ENCODE measurements at places on chromosomes 16 and 17. TPM values are rescaled to one million over a fixed set of nuclear protein-coding genes. Genes with fewer than 3 reads are reported as not detected.

Gene TGFB1I1
- 23.4 TPM for total RNA-seq

Gene FAM171A2
- total RNA-seq = 2.4 TPM

Gene DPEP1
- total RNA-seq = 0.16 TPM

Gene PTGES3L
- total RNA-seq = 29.6 TPM

Gene CHAD
- 0.70 TPM for total RNA-seq

Gene GAA
- 99.1 TPM for total RNA-seq

Gene TBC1D26
- total RNA-seq = not detected

Gene BAIAP3
- total RNA-seq = 0.35 TPM

Gene KRTAP3-1
- total RNA-seq = not detected

DNA sequence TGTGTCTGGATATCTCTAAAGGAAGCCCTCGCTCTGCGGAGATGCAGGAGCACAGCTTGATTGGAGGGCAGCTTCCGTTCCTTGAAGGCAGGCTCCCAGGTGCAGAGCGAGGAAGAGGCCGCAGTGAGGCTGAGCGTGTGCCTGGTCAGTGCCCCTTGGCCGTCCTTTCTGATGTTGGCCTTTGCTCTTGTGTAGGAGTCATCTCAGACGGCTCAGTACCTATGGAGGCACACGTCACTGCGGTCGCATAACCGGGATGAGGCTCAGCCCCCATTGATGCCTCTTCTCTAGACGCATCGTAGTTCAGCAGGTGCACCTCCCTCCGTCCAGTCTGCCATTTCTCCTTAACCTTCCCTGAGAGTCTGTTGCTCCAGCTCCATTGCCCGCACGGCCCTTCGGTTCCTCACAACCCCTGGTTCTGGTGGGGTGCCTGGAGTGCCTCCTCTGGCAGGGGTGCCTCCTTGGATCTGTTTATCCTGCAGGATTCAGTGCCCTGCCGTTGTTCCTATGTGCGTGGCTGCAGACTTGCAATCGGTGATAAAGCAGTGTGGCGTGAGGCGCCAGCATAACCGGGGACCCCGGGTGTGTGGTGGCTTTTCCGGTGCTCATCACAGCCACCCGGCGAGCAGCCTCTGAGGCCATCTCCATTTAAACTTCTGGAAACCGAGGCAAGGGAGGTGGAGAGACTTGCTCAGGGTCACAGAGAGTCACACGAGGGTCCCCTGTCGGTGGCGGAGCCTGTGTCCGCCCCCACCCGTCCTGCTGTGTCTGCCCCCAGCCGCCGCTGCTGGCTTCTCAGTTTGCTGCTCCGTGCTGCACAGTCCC, 188.8 kb upstream of the CHMP6 start:
- no peaks in the 10 kb centered on the region for H3K27me3 ChIP-seq
- DNase-seq = no peak
- no peak overlapping the region for H3K27ac ChIP-seq
- no peaks in the 10 kb centered on the region for H3K4me1 ChIP-seq
- no peaks in the 10 kb centered on the region for H3K36me3 ChIP-seq
- H3K4me3 ChIP-seq = no peak overlapping the region

GRCh38 chr17:44558334-44558709, 1.0 kb downstream of the FZD2 start:
- no peaks in the 10 kb centered on the region for H3K27me3 ChIP-seq
- peak overlapping the region; percentile 56 for H3K4me3 ChIP-seq
- no peaks in the 10 kb centered on the region for H3K36me3 ChIP-seq
- no peak for DNase-seq
- H3K27ac ChIP-seq = peak overlapping the region; percentile 87

DNA sequence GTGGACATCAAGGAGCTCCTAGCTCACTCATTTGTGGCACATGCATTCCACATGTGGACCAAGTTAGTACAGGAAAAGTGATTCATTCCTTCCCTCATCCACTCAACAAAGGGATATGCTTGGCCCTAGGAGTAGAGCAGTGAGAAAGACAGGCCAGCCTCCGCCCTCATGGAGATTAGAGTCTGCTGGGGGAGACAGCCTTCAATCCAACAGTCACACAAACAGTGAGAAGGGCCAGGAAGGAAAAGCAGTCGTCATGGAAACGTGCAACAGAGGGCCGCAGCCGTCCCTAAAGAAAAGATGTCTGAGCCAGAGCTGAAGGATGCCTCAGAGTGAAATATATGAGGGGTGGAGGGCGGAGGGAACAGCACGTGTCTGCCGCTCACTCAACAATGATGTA, 109.9 kb downstream of the VPS53 start:
- H3K4me1 ChIP-seq = no peaks in the 10 kb centered on the region
- no peak overlapping the region for H3K4me3 ChIP-seq
- H3K36me3 ChIP-seq = peaks cover 13% of the 10 kb centered on the region
- no peaks in the 10 kb centered on the region for H3K27me3 ChIP-seq
- H3K27ac ChIP-seq = no peak overlapping the region
- no peak for DNase-seq

DNA sequence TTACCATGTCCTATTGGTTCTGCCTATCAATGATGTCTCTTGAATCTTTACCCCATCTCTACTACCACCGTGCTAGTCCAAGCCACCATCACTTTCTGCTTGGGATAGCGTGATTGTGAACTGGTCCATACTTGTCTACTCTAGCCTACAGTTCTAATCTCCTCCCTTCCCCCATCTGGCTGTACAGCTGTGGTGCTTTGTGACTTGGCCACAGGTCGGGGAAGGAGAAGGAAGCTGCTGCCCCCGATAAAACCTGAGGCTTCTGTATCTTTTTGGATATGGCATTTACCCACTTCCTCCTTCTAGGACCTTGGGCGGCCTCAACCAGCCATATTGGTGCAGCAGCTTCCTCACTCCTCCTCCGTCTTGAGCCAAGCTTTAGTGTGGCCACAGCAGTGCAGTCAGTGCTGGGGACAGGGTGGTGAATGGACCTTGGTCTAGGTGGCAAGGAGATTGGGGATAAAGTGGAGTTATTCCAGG, 314 bp upstream of the ITGA2B start:
- no peaks in the 10 kb centered on the region for H3K27me3 ChIP-seq
- no peak for DNase-seq
- no peaks in the 10 kb centered on the region for H3K4me1 ChIP-seq
- no peak overlapping the region for H3K27ac ChIP-seq
- no peak overlapping the region for H3K4me3 ChIP-seq
- no peaks in the 10 kb centered on the region for H3K36me3 ChIP-seq

- no peaks in the 10 kb centered on the region for H3K4me1 ChIP-seq
- H3K36me3 ChIP-seq = no peaks in the 10 kb centered on the region
- no peak for DNase-seq
- no peak overlapping the region for H3K27ac ChIP-seq
- no peaks in the 10 kb centered on the region for H3K27me3 ChIP-seq
Observed at GRCh38 chr17:74369221-74369620, 1.9 kb downstream of the GPR142 start.

DNA sequence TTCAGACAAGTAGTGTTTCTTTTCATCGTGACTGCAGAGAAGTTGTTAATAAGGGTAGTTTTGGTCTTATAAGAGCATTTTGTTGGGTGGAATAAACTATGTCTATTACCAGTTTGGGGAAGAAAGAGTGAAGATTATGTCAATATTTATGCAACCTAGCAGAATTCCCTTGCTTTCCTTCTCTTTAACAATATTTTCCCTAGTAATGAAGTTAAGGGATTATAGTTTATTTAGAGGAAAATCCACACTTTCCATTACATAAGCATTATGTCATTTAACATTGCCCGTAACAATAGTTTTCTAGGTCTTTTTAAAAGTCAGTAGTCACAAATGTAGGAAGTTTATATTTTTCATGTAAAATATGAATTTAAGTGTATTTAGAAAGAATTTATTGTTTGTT, 2.5 kb upstream of the MAF start:
- DNase-seq = no peak
- H3K4me1 ChIP-seq = no peaks in the 10 kb centered on the region
- no peaks in the 10 kb centered on the region for H3K36me3 ChIP-seq

DNA sequence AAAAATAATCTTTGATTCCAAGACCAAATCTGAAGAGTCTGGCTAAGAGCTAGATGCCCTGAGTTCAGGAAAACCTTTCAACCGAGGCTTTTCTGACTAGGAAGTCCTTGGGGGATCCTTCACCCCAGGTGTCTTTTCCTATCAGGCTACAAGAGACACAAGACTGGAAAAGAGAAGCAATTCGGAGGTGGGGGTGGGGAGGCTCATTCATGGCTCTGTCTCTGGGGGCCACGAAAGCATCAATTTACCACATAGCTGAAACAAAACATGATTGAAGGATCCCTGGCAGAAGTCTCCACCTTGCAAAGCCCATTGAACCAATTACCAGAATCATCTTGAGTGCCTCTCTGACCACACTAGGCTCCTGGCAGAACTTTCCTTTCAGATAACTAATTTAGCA, 239.8 kb upstream of the SALL1 start:
- H3K4me3 ChIP-seq = no peak overlapping the region
- H3K36me3 ChIP-seq = no peaks in the 10 kb centered on the region
- no peak overlapping the region for H3K27ac ChIP-seq
- no peaks in the 10 kb centered on the region for H3K27me3 ChIP-seq
- no peak for DNase-seq

DNA sequence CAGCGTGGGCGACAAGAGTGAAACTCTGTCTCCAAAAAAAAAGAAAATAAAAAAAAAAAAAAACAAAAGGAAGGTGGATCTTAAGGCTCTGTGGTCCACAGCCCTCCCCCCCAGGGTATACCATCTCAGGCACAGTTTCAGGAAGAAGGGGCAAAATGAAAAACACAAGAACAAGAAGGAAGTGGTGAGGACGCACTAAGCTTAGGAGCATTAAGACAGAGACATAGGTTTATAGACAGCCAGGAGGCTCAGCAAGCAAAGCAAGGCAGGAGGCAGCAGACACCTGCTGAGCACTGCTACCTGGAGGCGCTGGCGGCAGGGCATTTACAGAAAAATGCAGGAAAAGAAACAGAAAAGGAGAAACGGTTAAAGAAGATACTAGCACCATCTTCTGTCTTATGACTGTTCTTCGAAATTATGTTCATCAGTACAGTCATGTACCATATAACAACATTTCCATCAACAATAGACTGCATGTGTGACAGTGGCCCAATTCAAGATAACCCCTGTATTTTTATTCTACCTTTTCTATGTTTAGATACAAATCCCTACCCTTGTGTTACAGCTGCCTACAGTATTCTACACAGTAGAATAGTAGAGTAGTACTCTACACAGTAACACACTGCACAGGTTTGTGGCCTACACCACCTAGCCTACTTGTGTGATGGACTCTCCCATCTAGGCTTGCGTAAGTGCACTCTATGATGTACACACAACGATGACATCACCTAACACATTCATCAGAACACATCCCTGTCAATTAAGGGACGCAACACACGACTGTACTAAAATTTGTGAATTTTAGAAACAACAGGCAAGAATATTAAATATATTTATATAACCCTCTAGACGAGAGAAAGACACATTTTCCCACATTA, 62.5 kb downstream of the XPO6 start:
- H3K36me3 ChIP-seq = peaks cover 67% of the 10 kb centered on the region
- no peaks in the 10 kb centered on the region for H3K27me3 ChIP-seq
- H3K4me3 ChIP-seq = no peak overlapping the region
- DNase-seq = no peak

GRCh38 chr17:60188759-60189158, 39.0 kb downstream of the CA4 start:
- H3K27ac ChIP-seq = no peak overlapping the region
- H3K36me3 ChIP-seq = peaks cover 52% of the 10 kb centered on the region
- no peak overlapping the region for H3K4me3 ChIP-seq

DNA sequence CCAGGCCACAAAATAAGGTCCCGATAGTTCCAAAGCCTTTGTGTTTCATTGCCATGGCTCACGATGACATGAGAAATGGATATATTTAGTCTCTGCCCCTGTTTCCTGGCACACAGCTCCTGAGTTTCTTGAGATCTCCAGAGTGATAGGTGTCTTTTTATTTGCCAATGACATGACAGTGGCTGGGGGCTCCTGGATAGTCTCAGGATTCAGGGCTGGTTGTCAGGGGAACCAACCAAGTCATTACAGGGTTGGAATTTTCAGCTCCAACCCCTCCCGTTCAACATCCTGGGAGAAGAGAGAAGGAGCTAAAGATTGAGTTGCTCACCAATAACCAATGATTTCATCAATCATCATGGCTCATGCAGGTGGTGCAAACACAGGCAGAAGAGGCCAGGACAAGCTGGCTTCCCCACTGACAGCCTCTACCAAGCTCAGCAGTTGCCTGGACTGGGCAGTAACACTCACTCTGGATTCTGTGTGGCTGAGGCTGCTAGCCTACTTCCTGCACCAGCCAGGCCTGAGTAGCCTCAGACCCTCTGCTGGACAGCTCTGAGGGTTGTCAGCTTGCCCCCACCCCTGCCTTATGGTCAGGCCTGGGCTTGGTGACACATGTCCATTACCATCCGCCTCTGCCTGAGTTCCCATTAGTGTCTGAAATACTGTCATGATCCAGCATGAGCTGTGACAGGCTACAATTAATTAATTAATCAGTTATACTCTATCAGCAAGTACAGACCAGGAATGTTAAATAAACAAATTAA, 534.4 kb upstream of the CDH5 start:
- H3K27me3 ChIP-seq = no peaks in the 10 kb centered on the region
- DNase-seq = no peak
- no peak overlapping the region for H3K4me3 ChIP-seq
- no peak overlapping the region for H3K27ac ChIP-seq
- no peaks in the 10 kb centered on the region for H3K36me3 ChIP-seq

DNA sequence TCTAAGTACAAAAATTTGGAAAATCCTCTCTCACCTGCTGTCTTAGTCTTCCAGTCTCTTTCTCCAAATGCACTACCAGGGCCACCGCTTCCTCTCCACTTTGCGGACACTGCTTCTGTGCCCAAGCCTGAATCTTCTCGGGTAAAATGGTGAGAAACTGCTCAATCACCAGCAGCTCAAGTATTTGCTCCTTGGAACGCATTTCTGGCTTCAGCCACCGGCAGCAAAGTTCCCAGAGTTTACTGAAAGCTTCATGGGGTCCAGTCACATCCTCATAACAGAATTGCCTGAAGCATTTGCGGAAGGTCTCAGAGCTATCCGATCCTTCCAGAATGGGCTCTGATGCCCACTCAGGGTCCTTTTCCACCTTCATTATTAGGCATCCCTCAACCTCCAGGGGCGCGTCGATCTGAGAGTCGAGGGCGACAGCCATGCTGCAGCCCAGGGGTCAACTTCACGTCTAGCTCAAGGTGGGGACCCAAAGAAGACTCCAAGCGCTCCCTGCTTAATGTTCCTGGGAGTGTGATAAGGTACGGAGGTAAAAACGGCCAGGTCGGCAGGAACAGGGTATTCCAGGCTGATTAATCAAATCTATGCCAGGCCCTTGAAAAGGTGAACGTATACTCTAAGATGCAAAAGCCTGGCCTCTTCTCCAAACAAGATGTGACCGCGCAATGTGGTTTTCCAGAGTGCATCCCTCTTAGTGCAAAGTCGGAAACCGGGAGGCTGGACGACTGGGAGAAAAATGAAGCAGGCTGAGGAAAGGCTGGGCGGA, 763 bp downstream of the ZKSCAN2 start:
- DNase-seq = no peak
- peak overlapping the region; percentile 100 for H3K27ac ChIP-seq
- H3K4me1 ChIP-seq = no peaks in the 10 kb centered on the region
- no peaks in the 10 kb centered on the region for H3K27me3 ChIP-seq
